ENCODE measurements at places on chromosomes 11 and 22.
A peak's percentile ranks its signal among the peaks of the same experiment; 100 is the strongest.

DNA sequence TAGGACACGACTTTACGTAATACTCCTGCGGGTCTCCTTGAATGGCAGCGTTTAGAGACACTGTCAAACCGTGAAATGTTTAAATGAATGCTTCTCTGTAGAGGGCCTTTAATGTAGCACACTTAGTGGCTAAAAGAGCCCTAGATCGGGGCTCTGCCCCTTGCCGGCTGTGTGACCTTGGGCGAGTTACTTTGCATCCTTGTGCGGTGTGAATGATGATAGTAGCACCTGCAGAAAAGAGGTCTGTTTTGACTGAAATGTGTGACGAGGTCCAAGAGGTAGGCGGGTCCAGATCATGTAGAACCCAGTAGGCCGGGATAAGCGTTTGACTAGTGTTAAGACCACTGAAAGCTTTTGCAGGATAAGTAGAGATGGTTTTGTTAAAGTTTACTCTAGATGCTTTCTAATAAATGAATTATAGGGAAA is 866 bp downstream of the MED17 start:
- DNase-seq = no peak

GRCh38 chr11:103946793-103947545 is 89.5 kb upstream of the DDI1 start:
- DNase-seq = no peak

DNA sequence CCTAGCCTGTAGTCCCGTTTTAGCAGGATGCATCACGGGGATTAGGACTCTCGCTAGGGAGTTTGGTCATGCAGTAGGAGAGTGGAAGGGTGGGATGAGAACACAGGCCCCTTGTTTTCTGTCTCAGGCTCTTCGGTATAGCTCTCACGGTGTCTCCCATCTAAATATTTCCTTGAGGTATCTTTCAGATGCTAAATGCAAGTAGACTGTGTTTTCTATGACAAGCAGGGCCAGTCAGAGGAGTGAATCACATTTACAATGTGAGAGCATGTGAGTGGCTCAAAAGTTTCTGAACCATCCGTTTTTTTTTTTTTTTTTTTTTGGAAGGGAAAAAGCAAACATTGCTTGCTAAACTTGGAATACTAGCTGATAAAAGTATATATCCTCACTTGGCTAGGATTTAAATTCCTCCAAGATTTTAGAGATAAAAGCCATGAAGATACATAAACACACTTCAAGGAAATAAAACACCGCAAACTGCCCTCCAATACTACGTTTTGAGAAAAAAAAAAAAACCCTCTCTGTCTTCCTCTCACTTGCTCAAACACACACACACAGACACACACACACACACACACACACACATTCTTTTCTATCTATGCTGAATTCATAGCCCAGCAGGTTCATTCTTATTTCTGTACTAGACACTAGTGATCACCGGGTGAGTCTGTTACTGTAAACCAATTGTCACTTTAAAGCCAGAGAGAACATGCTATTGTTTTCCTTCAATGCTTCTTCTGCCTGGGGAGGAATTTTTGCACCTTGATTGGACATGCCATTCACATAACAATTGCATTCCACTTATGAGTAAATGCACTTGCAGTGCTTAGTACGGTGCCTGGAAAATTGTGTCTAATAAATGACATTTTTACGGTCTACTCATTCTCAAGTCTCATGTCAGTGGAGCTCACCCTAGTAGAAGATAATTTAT is 224.6 kb upstream of the CCDC90B start:
- no peak for DNase-seq

- no peak for DNase-seq
These were observed 157.7 kb downstream of the ADAMTS15 start for GRCh38 chr11:130606178-130606577.

DNA sequence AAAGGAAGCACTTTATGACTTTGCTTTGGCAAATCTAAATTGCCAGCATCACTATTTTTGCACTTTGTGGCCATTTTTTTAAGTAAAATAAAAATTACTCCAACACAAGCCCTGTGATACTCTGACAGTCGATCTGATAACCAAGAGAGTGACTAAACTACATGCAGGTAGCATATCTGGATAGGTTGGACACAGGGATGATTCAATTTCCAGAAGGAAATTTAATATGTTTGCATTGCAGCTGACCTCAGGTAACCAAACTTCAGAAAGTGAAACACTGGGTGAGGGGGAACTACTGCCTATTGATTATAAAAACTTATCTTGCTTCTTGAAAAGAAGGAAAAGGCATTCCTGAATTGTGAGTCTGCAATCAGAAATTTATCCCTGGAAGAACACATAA is 13.9 kb downstream of the OR5B3 start:
- DNase-seq = no peak

DNA sequence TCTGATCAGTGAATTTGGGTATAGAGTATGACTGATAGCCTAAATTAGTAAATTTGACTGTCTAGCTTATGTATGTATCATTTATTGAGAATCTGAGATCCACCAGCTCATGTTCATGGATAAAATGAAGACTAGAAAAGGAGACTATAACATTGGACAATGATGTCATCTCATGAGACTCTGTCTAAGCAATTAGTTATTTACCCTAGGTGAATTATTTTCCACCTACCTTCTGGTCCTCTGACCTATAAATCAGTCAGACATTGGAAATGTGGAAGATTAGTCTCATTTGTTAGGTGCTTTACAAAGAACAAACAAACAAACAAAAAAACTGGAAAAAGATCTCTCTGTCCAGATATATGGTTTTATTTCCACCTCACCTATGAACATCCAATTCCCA is 38.7 kb upstream of the CALCA start:
- no peak for DNase-seq

DNA sequence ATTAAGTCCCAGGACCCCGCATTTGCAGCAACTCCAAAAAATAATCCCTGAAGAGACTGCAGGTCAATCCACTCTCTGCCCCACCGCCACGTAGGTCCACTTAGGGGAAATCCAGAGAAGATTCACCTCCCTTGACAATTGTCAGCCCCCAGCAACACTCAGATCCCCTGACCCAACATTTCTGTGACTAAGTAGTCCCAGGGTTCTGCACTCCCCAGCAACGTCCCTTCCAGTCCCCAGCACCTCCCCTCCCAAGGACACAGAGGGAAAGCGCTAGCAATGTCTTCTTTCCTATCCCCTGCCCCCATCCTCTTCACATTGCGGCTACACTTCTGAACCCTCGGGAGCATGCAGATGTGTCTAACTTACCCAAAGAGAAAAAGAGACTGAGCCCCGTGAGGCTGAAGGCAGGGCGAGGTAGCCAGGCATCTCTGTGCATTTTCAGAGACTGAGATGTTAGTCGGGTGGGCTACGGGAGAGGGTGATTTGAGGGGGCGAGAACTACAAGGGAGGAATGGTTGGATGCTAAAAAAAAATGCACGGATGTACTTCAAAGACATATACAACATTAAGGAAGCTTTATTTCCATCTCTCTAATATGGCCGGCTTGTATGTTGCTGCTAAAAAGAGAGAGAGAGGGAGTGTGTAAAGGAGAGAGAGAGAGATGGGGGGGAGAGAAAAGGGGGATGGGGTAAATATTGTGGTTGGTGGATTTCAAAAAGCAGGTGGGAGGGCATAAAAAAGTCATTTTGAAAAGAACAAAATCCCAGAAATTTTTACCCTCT is at the start of gene SCN2B:
TSS of gene SCN2B (minus strand) at position 647 of the 785 bp plus-strand sequence. CDS start at position 439, 208 bp downstream.
- no peak for DNase-seq

- DNase-seq = no peak
These were observed 18.4 kb downstream of the B3GAT1 start for GRCh38 chr11:134393638-134394037.

GRCh38 chr11:135027461-135027860 is 615.4 kb upstream of the B3GAT1 start:
- no peak for DNase-seq

DNA sequence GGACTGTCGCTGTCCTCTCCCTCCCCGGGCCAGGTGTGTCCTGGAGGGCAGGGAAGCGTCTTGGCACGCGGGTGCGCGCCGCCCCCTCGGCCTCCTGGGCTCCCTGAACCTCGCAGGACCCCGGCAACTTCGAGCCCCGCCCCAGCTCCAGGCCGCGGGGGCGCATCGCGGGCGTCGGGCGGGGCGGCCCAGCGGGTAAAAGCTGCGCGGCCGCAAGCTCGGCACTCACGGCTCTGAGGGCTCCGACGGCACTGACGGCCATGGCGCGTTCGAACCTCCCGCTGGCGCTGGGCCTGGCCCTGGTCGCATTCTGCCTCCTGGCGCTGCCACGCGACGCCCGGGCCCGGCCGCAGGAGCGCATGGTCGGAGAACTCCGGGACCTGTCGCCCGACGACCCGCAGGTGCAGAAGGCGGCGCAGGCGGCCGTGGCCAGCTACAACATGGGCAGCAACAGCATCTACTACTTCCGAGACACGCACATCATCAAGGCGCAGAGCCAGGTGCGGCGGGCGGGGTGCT is at the start of gene CST6:
TSS of gene CST6 (plus strand) at position 224 of the 519 bp plus-strand sequence. CDS start at position 261, 37 bp downstream.
- DNase-seq = no peak

DNA sequence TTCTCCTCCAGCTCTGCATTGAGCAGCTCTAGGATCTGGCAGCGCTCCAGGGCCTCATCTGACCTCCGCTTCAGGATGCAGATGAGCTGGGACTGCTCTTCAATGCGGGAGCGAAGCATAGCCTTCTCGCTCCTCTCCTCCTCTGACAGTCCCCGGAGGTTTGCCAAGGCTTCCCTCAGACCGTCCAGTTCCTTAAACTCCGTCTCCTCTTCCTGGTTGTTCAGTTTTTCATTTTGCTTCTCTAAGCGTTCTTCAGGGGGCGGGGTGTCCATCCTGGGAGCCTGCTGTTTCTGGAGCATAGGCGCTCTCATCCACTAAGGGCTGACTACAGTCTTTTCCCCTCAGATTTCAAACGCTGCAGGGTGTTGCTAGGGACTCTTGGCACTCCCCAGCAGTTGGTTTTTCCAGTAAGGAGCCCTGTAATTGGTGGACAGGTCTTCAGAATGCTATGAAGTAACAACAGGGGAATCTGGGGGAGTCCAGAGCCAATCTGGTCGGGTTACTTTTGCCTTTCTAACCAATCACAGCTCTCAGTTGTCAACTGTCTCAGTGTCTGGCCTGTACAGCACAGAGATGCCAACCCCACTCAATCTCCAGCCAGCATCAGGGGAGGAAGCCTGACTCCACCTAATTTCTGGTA is at the start of gene CCDC89:
TSS of gene CCDC89 (minus strand) at position 376 of the 640 bp plus-strand sequence. CDS start at position 311, 65 bp downstream.
- DNase-seq = no peak

- peak; percentile 41 for DNase-seq
These were observed 519 bp downstream of the ARRB1 start for GRCh38 chr11:75350743-75351540.

DNA sequence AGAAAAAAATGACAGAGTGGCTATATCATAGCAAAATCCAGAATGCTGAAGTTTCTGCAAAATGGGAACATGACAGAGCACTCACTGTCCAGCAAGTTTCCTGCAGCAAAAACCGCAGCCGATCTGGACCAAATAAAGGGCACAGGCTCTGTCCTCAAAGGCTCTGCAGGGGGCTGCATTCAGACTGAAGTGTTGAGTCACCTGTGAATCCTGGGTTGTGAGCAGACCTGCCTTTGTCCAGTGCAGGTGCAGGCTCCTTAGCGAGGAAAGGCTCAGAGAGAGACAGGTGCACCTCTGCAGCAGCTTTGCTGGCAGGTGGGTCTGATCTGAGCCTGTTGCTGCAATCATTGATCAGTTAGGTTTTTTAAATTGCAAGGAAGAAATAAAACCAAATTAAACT is 29.3 kb upstream of the NFAM1 start:
- DNase-seq = no peak

- DNase-seq = no peak
These were observed 26.1 kb downstream of the GDPD5 start for GRCh38 chr11:75499423-75500190.

GRCh38 chr11:126405906-126406305 is 50.4 kb downstream of the ST3GAL4 start:
- DNase-seq = no peak

DNA sequence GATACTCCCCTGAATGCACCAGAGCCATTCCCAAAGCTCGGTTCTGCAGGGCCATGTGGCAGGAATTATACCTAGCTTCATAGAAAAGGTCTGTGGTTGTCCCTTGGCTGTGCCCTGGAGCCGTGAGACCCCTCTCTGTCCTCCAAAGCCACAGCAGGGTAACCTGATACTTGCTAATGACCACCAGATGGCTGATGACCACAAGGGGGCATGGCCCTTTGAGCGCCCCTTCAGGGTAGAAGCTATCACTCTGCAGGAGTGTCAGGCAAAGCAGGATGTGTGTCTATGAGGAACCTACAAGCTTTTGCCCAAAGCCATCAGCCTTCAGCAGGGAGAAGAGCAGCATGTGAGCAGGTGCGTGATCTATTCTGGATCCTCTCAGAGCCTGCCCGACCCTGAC is 95.3 kb downstream of the NTM start:
- no peak for DNase-seq

GRCh38 chr11:75697906-75698581 is 19.6 kb upstream of the MOGAT2 start:
- no peak for DNase-seq

DNA sequence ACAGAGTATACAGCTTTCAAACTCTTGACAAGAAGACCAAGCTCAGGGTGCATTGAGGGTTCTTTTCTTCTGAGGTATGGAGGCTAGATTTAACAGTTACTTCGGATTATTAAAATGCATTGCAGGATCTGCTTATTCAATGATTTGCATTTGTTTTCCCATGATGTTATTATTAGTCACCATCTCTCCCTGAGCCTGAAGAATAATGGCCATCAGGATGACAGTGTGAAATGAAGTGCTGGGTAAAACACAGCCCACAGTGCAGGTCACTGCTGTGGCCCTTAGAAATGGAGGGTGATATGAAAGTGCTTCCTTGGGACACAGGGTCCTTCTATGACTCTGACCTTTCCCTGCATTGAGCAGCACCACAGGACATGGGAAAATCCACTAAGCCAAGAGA is 40.0 kb downstream of the TECTA start:
- DNase-seq = no peak

GRCh38 chr11:46961041-46961440 is 24.5 kb downstream of the CSTPP1 start:
- DNase-seq = no peak

DNA sequence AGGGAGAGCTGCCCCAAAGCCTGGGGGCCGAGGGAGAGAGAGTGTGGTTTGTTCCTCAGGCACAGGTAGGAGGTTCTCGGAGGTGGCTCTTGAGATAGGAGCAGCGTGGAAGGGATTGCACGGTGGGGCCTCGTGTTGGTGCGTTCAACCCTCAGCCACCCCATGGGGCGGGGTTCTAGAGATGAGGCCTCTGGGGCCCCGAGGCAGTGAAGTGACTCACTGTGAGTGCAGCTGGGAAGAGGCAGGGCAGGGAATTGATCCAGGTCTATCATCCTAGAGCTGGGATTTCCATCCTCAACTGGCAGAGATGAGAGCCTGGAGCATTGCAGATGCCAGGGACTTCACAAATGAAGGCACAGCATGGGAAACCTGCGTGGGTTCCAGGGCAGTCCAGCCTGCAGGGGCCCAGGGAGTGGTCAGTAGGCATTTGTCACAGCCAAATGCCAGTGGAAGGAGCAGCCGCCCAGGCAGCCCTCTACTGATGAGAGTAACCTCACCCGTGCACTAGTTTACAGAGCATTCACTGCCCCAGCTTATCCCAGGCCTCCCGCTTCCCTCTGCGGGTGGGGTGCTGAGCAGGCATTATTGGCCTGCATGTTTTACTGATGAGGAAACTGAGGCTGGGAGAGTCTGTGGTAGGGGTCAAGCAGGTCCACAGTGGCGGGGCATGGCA is 5.1 kb upstream of the SMARCB1 start:
- no peak for DNase-seq
